ENCODE measurements at places on chromosomes 3 and 15. TPM values are rescaled to one million over a fixed set of nuclear protein-coding genes. Genes with fewer than 3 reads are reported as not detected.

- DNase-seq, result no peak
These were observed 340.9 kb upstream of the TPRG1 start for GRCh38 chr3:188830893-188831292.

GRCh38 chr3:169809230-169809795, 3.4 kb upstream of the LRRIQ4 start:
- DNase-seq, result no peak

- DNase-seq, result no peak
These were observed 97.6 kb upstream of the GAP43 start for GRCh38 chr3:115525731-115526130.

KAT2B gene
- 4.6 TPM for polyA plus RNA-seq

DNASE1L3 gene
- polyA plus RNA-seq, result not detected

- DNase-seq, result no peak
These were observed 16.7 kb downstream of the KCNMB3 start for GRCh38 chr3:179234199-179234598.

GRCh38 chr15:75523011-75523410, 56.1 kb downstream of the PTPN9 start:
- DNase-seq, result no peak

Data from AG04450 (cell line).